ENCODE measurements at places on chromosomes 1 and 21. TPM values are rescaled to one million over a fixed set of nuclear protein-coding genes. Genes with fewer than 3 reads are reported as not detected.

NTRK1 gene
- not detected for total RNA-seq

VAV3 gene
- total RNA-seq: under 0.01 TPM

VASH2 gene
- not detected for total RNA-seq

INKA2 gene
- 1.3 TPM for total RNA-seq

NTMT2 gene
- total RNA-seq: not detected

AMPD1 gene
- total RNA-seq: not detected

ADAM30 gene
- not detected for total RNA-seq

DNA sequence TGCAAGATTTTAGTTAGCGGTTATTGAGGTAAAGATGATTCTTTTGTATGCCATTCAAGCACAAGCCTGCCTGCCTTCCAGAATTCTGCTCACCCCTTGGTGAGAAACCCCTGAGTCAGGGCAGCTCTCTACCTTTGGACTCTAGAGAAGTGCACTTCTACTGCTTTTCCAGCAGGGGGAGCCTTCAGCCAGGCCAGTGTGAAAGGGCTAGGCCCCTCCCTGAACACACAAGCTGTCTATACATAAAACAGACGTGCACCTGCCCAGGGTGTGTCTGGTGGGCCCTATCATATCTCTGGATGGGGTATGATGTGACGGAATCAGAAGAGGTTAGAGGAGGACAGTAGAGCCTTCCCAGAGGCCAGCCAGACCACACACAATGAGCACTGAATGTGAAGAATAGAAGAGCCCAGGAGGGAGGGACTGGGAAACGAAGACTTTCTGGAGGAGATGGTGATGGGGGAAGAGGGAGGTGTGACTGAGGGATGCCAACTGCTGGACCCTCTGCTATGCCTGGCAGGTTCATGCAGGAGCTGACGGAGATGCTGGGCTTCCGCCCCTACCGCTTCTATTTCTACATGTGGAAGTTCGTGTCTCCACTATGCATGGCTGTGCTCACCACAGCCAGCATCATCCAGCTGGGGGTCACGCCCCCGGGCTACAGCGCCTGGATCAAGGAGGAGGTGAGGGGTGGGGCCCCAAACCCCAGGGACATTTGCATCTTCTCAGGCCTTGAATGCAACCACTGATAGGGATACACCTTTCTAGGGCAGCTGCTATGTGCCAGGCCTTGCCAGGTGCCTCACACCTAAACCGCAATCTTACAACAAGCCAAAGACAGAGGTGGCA, 13.0 kb upstream of the KCNC4 start:
- peak; percentile 75 for DNase-seq
- H3K4me1 ChIP-seq: peaks cover 4% of the 10 kb centered on the region
- H3K4me3 ChIP-seq: no peak overlapping the region
- H3K27ac ChIP-seq: no peak overlapping the region

DNA sequence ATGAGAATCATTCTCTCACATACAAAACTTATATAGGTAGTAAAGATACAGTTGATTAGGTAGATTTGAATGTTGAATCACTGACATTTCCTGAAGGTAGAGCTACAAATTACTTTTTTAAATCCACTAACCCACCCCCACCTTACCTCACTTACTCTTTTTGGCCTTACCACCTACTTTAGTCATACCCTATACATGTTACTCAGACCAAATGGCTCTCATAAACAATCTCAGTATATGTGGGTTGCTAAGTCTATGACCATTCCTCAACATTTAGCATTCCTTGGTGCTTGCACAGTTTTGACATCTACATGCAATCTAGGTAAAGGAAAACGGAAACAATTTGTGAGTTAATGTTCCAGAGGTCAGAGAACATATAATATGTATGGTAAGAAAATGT, 26.3 kb downstream of the SYDE2 start:
- no peaks in the 10 kb centered on the region for H3K4me1 ChIP-seq
- H3K36me3 ChIP-seq: no peaks in the 10 kb centered on the region
- DNase-seq: no peak
- no peak overlapping the region for H3K4me3 ChIP-seq

GRCh38 chr1:147534386-147534785, 6.9 kb upstream of the BCL9 start:
- H3K4me1 ChIP-seq: peaks cover 7% of the 10 kb centered on the region
- H3K27me3 ChIP-seq: no peaks in the 10 kb centered on the region
- H3K36me3 ChIP-seq: no peaks in the 10 kb centered on the region

DNA sequence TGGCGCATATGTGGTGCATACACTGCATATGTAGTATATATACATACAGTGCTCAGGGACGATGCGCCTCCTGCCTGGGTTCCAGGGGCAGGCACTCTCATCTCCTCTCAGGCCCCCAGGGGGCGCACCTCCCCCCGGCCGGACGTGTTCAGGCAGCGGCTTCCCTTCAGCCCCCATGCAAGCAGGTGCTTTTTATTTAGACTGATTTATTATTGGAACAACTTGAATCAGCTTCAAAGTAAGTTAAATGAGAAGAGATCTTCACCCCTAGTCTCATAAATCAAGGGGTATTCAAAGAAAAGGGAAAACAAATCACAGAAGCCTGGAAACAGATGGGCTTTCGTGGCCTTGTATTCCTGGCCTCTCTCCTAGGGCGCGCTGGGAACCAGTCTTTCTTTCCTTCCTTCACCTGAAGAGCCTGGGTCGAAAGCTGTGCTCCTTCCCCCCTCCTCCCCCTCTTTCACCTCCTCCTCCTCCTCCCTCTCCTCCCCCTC, 64.6 kb downstream of the UBIAD1 start:
- peak; percentile 45 for DNase-seq
- no peaks in the 10 kb centered on the region for H3K36me3 ChIP-seq
- no peaks in the 10 kb centered on the region for H3K4me1 ChIP-seq
- no peak overlapping the region for H3K4me3 ChIP-seq
- H3K27ac ChIP-seq: no peak overlapping the region

DNA sequence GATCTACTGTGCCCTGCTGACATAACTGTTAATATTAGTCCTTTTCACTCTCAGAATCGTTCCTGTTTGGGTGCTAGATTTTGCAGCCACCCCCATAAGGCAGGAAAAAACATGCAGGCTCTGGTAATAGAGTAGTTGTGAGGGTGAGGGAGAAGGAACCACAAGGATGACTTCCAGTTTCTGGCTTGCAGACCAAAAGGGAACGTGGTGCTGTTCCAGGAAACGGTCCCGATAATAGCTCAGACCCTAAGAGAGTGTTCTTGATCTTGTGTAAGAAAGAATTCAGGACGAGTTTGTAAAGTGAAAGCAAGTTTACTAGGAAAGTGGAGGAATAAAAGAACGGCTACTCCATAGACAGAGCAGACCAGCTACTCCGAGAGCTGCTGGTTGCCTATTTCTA, 50.7 kb upstream of the RHOU start:
- H3K4me1 ChIP-seq: no peaks in the 10 kb centered on the region
- no peak overlapping the region for H3K27ac ChIP-seq
- H3K27me3 ChIP-seq: no peaks in the 10 kb centered on the region
- H3K36me3 ChIP-seq: no peaks in the 10 kb centered on the region

DNA sequence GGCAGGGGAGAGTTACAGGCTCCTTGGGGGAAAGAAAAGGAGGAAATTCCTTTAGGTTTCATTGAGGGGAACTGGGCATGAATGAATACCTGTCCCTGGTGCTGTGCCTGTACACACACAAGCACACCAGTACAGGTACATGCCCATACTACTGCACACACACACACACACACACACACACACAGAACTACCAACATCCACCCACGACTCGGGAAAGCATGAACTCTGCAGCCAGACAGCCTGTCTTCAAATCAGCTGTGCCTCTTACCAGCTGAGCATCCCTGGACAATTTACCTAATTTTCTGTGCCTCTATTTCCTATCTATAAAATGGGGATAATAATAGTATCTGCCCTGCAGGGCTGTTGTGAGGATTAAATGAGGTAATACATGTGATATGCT, 7.2 kb upstream of the GRIK3 start:
- no peaks in the 10 kb centered on the region for H3K4me1 ChIP-seq
- DNase-seq: no peak
- H3K27me3 ChIP-seq: peaks cover 3% of the 10 kb centered on the region
- H3K36me3 ChIP-seq: no peaks in the 10 kb centered on the region
- H3K27ac ChIP-seq: no peak overlapping the region
- no peak overlapping the region for H3K4me3 ChIP-seq

DNA sequence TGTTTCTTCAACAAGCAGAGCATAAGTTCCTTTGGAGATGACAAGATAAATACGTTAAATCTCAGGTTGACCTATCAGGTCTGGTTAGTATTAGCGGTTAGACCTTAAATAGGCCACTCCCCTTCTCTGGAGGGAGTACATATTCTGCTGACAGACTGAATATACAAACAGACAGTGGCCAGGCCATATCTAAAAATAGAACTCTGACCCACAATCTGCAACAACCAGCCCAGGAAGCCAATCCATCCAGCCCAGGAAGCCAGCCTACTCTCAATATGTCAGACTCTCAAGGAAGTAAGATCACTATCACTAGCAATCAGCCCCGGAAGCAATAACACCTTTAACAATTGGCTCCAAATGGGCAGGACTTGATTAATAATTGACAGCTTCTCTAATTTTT, 6.7 kb downstream of the IL20 start:
- H3K4me3 ChIP-seq: no peak overlapping the region
- no peak for DNase-seq
- no peak overlapping the region for H3K27ac ChIP-seq

DNA sequence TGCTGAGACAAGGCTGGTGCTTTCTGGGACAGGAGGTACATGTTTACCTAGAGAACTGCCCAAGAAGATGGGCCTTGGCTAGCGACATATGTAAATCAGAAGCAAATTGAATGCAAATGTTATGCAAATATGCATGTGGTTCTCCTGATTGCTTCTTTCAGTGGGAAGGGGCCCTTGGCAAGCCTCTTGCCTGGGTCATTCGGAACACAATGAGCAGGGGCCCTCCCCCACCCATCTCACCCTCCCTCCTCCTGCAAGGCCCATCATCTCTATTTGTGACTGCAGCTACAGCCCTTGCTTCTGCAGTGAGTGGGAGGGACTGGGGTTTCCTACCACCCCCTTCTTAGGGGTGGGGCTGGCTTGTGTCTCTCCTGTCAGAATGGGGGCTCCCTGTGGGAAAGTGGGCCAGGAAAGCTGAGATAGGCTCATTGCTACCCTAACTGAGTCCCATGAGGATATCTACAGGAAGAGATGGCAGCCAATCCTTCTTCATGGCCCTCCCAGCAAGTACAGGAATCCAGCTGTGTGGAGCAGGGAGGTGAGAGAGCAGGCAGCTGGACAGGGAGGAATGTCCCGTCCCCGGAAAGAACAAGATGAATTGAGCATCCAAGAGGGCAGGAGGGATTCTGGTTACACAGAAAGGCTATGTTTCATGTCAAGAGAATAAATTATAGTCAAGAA, 31.0 kb downstream of the FOXD2 start:
- H3K4me3 ChIP-seq: no peak overlapping the region
- H3K27me3 ChIP-seq: 0 out of 2 replicates have a peak, but pooled peaks cover 4% of the 10 kb centered on the region
- no peak overlapping the region for H3K27ac ChIP-seq
- no peak for DNase-seq

DNA sequence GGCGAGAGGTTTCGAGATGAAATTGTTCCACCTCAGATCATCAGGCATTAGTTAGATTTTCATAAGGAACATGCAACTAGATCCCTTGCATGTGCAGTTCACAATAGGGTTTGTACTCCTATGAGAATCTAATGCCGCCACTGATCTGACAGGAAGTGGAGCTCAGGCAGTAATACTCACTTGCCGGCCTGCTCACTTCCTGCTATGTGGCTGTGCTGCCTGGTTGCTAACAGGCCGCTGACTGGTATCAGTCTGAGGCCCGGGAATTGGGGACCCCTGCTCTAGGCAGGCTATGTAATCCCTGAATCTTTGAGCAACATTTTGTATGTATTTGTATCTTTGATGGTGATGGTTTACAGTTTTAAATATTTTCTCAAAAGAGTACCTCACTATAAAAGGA, 32.5 kb downstream of the XKR8 start:
- H3K4me3 ChIP-seq: no peak overlapping the region
- no peak for DNase-seq
- no peaks in the 10 kb centered on the region for H3K4me1 ChIP-seq
- no peaks in the 10 kb centered on the region for H3K27me3 ChIP-seq
- peaks cover 59% of the 10 kb centered on the region for H3K36me3 ChIP-seq

- H3K4me1 ChIP-seq: no peaks in the 10 kb centered on the region
- no peak overlapping the region for H3K4me3 ChIP-seq
- H3K27ac ChIP-seq: no peak overlapping the region
- no peak for DNase-seq
- H3K36me3 ChIP-seq: no peaks in the 10 kb centered on the region
- peaks cover 33% of the 10 kb centered on the region for H3K27me3 ChIP-seq
Observed at GRCh38 chr1:1177452-1178206, 3.9 kb downstream of the TTLL10 start.

GRCh38 chr1:27143401-27143800, 11.5 kb downstream of the SLC9A1 start:
- H3K27ac ChIP-seq: no peak overlapping the region
- H3K27me3 ChIP-seq: no peaks in the 10 kb centered on the region
- H3K36me3 ChIP-seq: no peaks in the 10 kb centered on the region
- DNase-seq: no peak

- peak; percentile 77 for DNase-seq
- H3K36me3 ChIP-seq: no peaks in the 10 kb centered on the region
- no peak overlapping the region for H3K27ac ChIP-seq
- no peaks in the 10 kb centered on the region for H3K4me1 ChIP-seq
- no peaks in the 10 kb centered on the region for H3K27me3 ChIP-seq
- no peak overlapping the region for H3K4me3 ChIP-seq
Observed at GRCh38 chr1:43267291-43267805, 2.4 kb upstream of the TMEM125 start.
